Gastrocnemius medialis (tissue), 4 donors: ENCODE measurements at places on chromosomes 16 and 17. TPM values are rescaled to one million over a fixed set of nuclear protein-coding genes. Genes with fewer than 3 reads are reported as not detected.

Gene ODAD4
- 0.20 TPM for total RNA-seq

Gene PRDM7
- not detected for total RNA-seq

Gene PMFBP1
- total RNA-seq, result not detected

GRCh38 chr16:10906914-10907756 lies 30.1 kb downstream of the CIITA start:
- no peaks in the 10 kb centered on the region for H3K4me1 ChIP-seq
- no peaks in the 10 kb centered on the region for H3K27me3 ChIP-seq
- H3K36me3 ChIP-seq, result no peaks in the 10 kb centered on the region
- DNase-seq, result no peak

DNA sequence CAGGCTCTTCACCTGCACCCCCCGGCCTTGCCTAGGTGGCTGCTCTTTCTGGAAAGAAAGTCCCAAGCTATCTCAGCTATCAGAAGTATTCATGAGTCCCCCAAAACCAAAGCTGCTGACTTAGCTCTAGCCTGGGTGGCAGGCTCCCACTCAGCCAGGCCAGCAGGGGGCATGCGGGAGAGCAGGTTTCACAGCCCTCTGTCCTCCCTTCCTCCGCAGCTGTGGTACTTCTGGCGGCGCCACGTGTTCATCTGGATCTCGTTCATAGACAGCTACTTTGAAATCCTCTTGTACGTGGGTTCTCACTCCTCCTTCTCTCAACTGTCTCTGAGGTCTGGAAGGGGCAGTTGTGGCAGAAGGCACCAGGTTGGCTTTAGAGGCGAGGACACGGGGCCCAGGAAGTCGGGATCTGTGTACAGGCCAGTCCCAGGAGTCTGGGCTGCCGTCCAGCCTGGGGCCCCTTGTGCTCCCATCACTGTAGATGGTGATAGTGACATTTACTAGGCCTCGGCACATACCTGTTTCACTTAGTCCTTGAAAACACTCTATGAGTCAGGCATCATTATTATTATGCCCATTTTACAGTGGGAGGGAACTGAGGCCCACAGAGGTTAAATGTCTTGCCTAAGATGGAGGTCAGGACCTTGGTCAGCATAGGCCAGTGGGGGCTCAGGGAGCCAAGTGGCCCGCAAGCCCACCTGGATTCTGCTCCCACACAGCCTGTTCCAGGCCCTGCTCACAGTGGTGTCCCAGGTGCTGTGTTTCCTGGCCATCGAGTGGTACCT lies 12.9 kb downstream of the TRPV2 start:
- no peak overlapping the region for H3K27ac ChIP-seq
- no peaks in the 10 kb centered on the region for H3K4me1 ChIP-seq
- no peak for DNase-seq
- H3K4me3 ChIP-seq, result no peak overlapping the region
- no peaks in the 10 kb centered on the region for H3K36me3 ChIP-seq
- no peaks in the 10 kb centered on the region for H3K27me3 ChIP-seq
